ENCODE measurements at places on chromosomes 11 and 22.

DNA sequence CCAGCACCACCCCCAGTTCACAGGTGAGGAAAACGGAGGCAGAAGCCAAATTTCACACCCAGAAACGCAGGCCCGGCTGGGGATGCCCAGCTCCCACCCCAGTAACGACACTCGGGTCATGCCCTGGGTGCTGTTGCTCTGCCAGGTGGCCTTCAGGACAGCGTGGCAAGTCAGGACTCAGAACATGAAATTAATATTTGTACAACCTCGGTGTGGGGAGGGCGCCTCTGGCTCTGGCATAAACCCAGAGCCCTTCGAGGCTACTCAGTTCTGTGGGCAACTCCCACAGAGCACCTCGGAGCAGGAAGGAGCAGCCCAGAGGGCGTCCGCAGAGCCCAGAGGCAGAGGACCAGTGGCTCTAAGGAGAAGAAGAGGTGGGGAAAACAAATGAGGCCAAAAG lies 71.6 kb downstream of the CELSR1 start:
- DNase-seq, result no peak

DNA sequence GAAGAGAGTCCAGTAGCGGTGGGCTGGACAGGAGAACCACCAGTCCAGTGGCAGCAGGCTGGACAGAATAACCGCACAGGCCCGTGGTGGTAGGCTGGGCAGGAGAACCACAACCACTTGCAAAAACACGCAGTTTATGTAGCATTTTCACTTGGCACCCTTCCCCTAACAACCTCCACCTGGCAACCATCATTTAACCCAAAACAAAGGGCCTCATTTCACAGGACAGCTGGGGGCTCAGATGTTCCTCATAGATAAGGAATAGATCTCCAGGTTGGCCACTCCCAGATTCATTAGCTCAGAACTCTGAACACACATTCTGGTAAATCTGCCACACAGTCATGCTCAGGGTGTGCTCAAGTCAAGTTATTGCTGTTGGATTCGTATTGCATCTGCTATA lies 41.2 kb downstream of the SYTL2 start:
- DNase-seq, result no peak

DNA sequence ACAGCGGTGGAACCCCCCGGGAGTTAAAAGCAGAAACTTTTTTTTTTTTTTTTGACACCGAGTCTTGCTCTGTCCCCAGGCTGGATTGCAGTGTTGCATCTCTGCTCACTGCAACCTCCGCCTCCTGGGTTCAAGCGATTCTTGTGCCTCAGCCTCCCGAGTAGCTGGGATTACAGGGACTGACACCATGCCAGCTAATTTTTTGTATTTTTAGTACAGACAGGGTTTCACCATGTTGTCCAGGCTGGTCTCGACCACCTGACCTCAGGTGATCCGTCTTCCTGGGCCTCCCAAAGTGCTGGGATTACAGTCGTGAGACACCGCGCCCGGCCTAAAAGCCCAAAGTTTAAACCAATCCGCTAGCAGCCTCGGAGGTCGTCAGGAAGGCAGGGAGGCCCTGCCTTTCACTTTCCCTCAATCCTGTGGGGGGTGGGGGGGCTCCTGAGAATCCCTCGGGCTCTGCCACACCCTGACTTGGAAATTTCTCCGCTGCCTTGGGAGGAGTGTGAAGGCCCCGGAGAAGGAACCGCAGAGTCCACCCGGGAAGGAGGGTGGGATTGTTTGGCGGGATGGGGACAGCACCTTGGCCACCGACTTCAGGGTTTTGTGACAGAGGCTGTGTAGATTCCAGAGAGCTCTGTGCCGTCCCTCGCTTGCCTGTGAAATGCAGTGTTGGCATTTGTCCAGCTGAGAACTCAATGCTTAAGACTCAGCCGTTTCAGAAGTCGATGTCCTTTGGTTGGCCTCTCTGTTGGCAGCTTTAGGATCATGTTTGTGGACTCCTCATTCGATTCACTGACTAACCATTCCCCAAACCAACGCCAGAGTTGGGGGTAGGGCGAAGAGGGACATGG lies 1.0 kb downstream of the ARHGAP8 start:
- no peak for DNase-seq

GRCh38 chr11:75939992-75940391 lies 125.0 kb downstream of the UVRAG start:
- no peak for DNase-seq

- no peak for DNase-seq
Observed at GRCh38 chr11:16883174-16883573, 131.0 kb downstream of the PLEKHA7 start.

DNA sequence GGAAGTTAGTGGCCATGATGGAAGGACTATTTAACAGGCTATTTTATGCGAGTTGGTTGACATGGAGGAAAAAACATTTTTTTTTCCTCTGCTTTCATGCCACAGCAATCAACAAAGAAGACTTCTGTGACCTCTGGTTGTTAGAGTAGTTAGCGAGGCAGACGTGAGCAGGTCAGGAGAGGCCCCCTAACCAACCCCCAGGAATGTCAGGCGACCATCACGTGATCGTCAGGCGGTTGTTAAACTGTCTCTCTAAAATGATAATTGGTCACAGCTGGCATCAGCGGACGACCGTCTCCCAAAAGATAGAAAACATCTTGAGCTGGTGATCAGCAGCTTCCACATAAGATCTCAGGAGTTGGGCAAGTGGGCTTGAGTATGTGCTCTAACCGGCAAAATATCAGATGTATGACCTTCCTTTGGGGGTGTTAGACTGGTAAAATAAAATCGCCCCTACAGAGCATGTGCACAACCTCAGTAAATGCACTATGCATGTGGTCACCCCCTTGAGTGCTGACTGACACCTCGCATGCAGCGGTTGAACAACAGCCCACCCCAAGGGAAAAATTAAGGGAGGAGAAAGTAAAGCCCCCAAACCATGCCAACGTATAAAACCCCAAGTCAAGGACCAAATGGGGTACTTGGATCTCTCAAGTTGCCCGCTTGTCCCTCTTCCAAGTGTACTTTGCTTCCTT lies 20.9 kb upstream of the NARS2 start:
- DNase-seq, result no peak

- no peak for DNase-seq
Observed at GRCh38 chr11:71120471-71120896, 131.9 kb downstream of the SHANK2 start.

DNA sequence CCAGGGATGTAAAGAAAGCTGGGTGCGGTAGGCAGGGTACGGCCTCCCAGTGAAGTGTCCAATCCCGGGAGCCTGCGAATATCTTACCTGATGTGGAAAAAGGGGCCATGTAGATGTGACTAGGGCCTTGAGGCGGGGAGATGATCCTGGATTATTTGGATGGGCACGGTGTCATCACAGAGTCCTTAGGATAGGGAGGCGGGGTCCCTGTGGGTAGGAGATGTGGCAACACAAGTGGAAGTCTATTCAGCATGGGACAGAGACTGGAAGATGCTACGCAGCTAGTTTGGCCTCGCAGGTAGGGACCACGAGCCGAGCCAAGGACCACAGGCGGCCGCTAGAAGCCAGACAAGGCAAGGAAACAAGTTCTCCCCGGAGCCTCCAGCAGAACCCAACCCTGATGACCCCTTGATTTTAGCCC lies 46.4 kb upstream of the SHANK2 start:
- DNase-seq, result no peak

DNA sequence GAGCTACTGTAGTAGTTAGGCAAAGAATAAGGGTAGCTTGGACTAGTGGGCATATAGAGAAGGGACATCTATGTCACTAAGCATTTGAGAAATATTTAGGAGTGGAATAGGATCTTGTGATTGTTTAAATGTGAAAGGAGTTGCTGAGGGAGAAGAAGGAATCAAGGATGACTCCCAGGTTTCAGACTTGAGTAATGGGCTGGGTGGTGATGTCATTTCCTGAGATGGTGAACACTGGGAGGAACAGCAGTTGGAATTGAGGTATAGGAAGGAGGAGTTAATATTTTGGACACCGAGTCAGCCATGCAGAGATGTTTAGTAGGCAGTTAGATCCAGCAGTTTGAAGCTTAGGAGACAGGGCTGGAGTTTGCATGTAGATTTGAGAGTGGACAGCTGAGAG lies 40.1 kb downstream of the REXO2 start:
- no peak for DNase-seq

- no peak for DNase-seq
Observed at GRCh38 chr22:27175021-27175838, 517.8 kb downstream of the MIAT start.

DNA sequence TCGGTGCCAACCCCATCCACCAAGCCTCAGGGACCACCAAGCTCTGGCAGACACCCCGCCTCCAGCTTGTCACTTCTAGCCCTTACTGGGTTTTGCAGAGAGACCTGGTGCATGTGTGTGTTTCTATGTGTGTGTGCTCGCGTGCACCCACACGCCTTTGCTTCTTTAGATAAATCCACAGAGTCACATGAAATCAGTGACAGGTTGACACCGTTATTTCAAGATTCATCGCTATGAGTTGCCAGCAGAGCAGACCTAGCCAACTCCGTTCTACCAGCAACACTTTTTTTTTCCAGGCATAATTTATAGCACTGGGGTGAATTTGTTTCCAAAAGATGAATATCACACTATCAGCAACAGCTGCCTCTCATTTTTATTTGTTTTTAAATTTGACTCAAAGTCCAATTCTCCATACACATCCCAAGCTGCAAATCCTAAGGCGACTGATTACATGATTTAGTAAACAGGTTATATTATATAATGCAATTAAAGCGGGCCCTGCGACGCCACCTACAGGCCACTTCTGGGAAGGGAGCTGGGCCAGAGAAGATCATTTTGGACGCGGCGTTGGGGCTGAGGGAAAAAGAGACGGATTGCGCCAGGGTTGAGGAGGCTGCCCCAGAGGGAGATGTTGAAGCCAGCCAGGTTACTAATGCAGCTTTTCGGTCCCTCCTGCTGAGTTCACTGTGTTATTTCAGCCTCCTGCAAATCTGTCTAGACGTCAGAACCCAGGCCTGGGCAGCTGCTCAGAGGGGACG lies 150.5 kb downstream of the FEZ1 start:
- DNase-seq, result peak; percentile 67

DNA sequence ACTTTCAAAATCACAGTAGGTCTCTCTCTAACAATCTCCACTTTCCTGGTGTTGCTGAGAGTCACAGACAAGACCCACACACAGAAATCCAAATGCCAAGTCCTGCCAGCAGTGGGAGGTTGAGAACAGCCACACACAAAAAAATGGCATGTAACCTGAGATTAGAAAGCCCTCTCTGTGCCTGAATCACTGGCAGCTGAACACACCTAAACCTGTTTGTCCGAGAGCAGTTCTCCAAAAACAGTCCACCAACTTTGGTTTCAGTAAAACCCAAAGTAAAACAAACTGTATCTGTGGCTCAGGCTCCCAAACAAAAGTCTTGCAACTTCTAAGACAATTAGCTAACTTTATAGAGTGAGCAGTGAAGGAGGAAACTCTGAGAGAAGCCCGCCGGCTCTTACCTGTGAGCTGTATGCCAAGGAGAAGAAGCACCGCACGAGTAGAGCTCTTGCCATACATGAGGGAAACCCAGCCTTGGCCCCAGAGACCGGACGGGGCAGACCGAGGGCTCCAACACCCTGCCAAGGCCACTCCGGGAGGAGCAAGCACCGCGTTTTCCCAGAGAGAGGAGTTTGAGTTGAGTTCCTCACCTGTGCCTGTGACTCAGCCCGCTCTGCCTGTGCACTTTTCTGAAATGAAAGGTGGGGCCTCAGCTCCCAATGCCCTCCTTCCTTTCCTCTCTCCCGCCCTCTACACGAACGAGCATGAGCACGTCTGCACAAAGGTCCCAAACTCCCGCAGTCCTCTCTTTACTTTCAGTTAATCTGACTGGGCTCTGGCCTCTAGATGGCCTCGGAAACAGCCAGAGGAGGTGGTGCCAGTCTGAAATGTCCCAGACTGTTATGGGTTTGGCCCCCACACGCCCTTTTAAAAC lies at the start of gene MPZL2:
Gene MPZL2, minus strand, starts transcription at position 603 of the 874 bp plus-strand sequence. Its CDS starts 144 bp downstream, at position 459.
- no peak for DNase-seq

- DNase-seq, result no peak
Observed at GRCh38 chr11:15471895-15472799, 357.4 kb downstream of the INSC start.

- no peak for DNase-seq
Observed at GRCh38 chr11:10483584-10483983, 28.5 kb downstream of the AMPD3 start.

- no peak for DNase-seq
Observed at GRCh38 chr11:65852508-65853245, 5.3 kb downstream of the CFL1 start.

- DNase-seq, result no peak
Observed at GRCh38 chr11:131543389-131544025, 173.1 kb downstream of the NTM start.

GRCh38 chr11:75930534-75930933 lies 115.5 kb downstream of the UVRAG start:
- DNase-seq, result no peak

GRCh38 chr22:38753948-38754750 lies 1.6 kb downstream of the SUN2 start:
- DNase-seq, result no peak

DNA sequence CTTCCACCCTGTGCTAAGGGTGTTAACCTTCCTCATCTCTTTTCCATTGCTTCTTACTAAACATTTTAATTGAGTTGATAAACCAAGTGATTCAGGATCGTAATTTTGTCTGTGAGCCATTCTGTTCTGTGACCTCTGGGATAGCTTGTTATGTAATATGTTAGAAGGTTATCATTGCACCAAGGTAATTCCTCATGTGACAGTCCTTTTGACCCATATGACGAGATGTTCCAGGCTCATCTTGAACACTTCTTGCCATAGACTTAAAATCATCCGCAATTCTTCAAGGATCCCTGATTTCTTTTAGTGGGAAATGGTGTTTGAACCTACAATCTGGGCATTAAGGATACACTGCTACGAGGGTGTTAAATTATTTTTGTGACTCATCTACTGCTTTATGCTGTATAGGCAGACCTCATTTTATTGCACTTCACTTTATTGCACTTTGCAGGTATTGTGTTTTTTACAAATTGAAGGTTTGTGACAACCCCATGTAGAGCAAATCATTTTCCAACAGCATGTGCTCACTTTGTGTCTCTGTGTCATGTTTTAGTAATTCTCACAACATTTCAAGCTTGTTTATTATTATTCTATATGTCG lies 19.0 kb upstream of the MPZL2 start:
- no peak for DNase-seq

DNA sequence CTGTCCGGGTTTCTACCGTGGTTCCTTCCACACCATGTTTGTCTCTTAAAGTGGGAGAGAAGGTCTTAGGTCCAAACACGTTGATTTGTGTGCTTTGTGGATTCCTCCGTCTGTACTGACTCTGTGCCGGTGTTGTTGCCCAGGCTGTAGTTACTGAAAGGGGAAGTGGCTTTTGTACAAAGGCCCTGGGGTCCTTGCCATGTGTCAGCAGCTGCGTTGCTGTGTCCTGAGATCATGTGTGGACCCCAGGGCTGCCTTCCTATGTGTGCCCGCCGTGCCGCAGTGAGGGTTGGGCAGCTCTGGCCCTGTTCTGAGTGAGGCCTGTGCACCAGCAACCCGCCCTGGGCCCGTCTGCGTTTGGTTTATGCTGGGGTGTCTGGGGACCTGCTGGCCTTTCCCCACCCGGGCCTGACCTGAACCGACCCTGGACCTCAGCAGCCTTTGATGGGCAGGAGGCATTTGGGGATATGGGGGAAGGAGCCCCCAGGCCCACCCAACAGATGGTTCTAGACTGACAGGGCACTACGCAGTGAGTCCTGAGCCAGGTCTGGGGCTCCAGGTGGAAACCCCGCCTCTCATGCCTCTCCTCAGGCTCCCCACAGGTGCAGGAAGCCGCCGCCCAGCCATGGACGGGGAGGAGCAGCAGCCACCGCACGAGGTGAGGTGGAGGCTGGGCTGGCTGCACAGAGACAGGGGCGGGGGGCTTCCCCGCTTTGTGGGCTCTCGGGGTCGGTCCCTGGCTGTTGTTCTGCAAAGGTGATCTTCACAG lies 6.9 kb downstream of the TRABD start:
- DNase-seq, result no peak
